ENCODE measurements at places on chromosomes 11 and 22.

DNA sequence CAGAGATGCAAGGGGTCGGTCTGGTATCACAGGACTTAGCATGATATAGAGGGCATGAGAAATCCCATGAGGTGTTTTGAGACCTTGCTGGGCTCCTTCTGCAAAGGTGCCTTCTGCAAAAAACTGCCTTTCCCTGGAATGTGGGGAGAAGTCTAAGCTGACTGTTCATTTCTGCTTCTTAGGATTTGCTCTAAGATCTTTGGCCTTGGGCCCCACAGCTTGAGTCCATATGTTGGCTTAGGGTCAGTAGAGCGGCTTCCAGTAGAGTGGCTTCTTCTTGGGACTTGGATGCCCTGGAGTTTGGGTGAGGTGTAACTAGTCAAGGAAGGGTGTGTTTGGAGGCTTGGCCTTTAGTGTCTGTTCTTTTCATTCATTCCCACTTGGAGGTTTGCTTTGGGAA, 37.0 kb downstream of the AMPD3 start:
- DNase-seq = no peak

DNA sequence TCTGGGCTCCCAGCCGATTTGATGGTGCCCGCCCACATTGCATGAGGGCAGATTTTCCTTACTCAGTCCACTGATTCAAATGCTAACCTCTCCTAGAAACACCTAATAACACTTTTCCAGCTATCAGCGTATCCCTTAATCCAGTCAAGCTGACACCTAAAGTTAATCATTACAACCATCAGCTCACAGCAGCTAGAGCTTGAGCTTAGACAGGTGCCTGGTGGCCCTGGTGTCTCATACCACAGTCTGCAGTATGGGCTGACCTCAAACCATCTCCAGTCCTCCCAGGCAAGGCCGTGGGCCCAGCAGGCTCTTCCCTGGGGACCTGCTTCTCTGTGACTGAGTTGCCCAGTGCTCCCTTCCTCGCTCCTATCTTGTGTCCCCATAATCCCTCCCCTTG, 174.4 kb upstream of the NECTIN1 start:
- DNase-seq = no peak

- DNase-seq = no peak
These were observed 72.9 kb downstream of the CTTN start for GRCh38 chr11:70471254-70471653.

DNA sequence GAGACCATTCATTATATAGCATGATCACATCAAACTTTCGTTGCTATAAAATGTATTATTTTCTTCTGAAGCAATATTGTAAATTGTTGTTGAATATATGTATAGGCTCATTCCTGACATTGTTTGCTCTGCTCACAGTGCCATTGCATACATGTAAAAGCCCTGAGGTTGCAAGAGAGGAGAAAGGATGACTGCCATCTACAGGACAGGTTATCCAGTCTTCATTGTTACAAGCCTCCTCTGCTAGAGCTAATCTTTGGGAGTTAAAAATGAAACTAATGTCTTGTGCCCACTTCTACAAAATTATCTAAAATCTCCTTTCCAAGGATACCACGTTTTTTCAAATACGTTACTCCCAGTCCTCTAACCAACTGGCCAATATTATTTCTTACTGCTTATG, 16.4 kb upstream of the OR5AL1 start:
- DNase-seq = no peak
